Activated T-cell treated with anti-CD3 and anti-CD28 coated beads, Interleukin-2, amount 50 U/mL, for 72 hours (primary cell): ENCODE measurements at places on chromosomes 4 and X. TPM values are rescaled to one million over a fixed set of nuclear protein-coding genes. Genes with fewer than 3 reads are reported as not detected.

DNA sequence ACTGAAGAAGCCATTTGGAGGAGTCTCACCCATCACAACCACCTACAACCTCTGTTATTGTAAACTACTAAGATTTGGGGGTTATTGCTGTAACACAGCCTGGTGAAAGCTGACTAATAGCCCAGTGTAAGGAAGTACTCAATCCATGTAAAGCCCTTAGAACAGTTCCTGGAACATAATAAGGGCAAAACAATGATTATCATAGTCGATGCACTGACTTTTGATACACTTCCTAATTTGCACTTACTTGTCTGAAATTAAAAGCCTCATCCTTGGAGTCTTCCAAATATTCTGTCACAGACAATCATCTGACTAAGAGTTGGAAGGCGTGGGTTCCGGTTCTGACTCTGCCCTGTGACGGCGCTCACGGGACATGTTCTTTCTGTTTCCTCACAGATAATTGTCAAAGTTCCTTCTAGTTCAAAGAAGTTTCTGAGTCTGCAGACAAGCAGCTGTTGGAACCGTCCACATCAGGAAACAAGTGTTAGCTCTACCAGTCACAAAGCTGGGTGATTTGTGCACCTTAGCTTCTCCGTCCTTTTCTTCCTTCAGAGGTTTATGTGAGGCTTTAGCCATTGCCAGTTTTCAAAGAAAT is 33.4 kb upstream of the RASGEF1B start:
- peak overlapping the region; percentile 34 for H3K4me3 ChIP-seq
- DNase-seq = peak; percentile 68
- H3K27me3 ChIP-seq = peaks cover 6% of the 10 kb centered on the region
- peaks cover 57% of the 10 kb centered on the region for H3K4me1 ChIP-seq
- H3K27ac ChIP-seq = no peak overlapping the region

DNA sequence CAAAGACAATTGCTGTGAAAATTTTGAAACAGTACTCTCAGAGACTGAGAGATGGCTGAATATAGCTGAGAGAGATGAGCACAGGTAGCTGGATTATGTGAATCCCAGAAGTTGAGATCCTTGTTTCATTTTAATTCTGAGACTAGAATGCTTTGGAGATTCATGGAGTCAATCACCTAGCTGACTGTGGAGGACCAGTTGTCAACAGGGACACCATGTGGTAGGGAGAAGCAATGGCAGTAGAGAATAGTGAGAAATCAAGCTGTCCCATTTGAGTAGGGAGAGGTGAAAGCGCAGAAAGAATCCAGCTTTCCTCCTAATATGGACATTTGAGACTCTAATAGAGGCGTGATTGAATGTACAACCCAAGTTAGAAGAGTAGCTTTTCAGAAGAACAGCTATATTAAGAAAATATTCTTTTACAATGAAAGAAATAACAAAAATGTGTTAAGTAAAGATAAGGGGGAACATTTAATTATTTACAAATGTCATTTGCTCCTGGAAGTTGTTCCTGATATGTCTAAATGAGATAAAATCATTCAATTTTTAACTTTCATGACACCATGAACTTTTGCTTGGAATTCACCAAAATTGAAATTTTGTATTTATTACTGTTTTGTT is 30.3 kb upstream of the GLRB start:
- no peak overlapping the region for H3K4me3 ChIP-seq
- no peaks in the 10 kb centered on the region for H3K36me3 ChIP-seq
- no peaks in the 10 kb centered on the region for H3K27me3 ChIP-seq
- no peak overlapping the region for H3K27ac ChIP-seq
- DNase-seq = no peak
- H3K4me1 ChIP-seq = no peaks in the 10 kb centered on the region

DNA sequence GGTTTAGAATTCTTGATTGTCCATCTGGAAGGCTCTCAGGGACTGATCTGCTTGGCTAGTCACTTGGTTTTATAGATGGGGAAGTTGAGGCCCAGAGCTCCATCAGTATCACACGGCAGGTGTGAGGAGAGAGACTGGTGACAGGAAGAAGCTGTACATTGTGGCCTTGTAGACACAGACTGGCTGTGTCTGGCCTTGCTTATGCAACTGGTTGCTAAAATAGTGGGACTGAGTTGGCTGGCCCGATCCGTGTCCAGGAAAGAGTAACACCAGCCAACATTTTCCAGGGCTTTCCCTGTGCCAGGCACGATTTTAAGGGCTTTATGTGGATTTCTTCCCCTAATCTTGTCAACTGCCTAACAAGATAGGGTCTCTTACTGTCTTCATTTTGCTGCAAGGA is 2.8 kb downstream of the TBC1D14 start:
- H3K27ac ChIP-seq = peak overlapping the region; percentile 3
- H3K36me3 ChIP-seq = no peaks in the 10 kb centered on the region
- peak overlapping the region; percentile 40 for H3K4me3 ChIP-seq
- no peak for DNase-seq
- peaks cover 5% of the 10 kb centered on the region for H3K27me3 ChIP-seq

DNA sequence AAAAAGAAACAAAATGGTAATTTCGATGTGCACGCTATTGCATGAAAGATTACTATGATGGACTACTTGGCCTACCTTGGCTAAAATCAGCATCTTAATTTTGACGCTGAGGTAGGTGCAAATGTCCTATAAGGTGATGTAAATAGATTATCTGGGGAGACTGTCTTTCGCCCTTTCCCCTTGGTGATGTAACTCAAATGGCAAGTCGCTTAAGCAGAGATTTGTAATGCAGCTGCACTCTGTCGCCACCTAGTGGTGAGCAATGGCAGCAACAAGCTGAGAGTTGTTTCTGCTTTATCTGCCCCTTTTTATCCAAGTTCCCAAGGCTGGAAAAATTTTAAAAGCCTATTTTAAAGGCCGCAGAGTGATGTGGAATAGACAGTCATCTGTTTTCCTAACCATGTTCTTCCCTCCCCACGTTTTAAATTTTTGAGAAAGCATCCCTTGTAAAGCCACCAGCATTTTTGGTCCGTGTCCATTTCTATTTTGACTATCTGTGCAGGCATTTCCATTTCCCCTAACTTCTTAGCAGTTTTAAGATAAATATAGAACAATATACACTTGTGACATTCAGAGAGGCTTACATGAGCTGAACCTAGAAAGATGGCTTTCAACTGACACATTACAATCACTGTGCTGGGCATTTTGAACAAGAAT is 62.4 kb upstream of the PDLIM3 start:
- H3K4me1 ChIP-seq = peaks cover 17% of the 10 kb centered on the region
- H3K27ac ChIP-seq = no peak overlapping the region
- H3K36me3 ChIP-seq = no peaks in the 10 kb centered on the region
- H3K27me3 ChIP-seq = peaks cover 39% of the 10 kb centered on the region

DNA sequence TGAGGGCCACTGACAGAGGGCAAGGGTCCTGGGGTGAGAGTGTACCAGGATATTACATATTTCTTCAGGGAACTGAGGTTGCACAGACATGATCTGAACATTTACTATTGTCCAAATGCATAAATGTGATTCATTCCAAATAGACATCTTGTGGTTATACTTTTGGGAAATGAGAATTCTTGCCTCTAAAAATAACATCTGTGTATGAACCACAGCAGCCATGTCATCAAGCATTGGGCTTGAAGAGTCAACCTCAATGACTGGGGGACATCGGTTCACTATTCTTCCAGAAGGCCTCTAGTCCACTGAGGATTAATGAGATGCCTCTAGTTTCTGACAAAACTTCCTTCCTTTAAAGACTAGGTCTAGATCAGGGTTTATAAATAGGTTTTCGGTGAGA is 193.1 kb upstream of the GPC4 start:
- no peaks in the 10 kb centered on the region for H3K36me3 ChIP-seq
- H3K27ac ChIP-seq = no peak overlapping the region
- no peaks in the 10 kb centered on the region for H3K4me1 ChIP-seq

GRCh38 chrX:47608130-47608810 is 11.4 kb downstream of the SYN1 start:
- no peak overlapping the region for H3K27ac ChIP-seq
- DNase-seq = no peak
- no peaks in the 10 kb centered on the region for H3K36me3 ChIP-seq
- H3K4me3 ChIP-seq = no peak overlapping the region

- peaks cover 45% of the 10 kb centered on the region for H3K27me3 ChIP-seq
- no peak overlapping the region for H3K27ac ChIP-seq
- DNase-seq = no peak
- H3K36me3 ChIP-seq = peaks cover 5% of the 10 kb centered on the region
- no peak overlapping the region for H3K4me3 ChIP-seq
- no peaks in the 10 kb centered on the region for H3K4me1 ChIP-seq
Measured at GRCh38 chrX:56947699-56948098, 47.6 kb downstream of the SPIN3 start.

- H3K4me3 ChIP-seq = no peak overlapping the region
- H3K27me3 ChIP-seq = no peaks in the 10 kb centered on the region
- no peaks in the 10 kb centered on the region for H3K36me3 ChIP-seq
- DNase-seq = no peak
- H3K4me1 ChIP-seq = no peaks in the 10 kb centered on the region
Measured at GRCh38 chr4:164207460-164207859, 546.5 kb upstream of the SMIM31 start.

DNA sequence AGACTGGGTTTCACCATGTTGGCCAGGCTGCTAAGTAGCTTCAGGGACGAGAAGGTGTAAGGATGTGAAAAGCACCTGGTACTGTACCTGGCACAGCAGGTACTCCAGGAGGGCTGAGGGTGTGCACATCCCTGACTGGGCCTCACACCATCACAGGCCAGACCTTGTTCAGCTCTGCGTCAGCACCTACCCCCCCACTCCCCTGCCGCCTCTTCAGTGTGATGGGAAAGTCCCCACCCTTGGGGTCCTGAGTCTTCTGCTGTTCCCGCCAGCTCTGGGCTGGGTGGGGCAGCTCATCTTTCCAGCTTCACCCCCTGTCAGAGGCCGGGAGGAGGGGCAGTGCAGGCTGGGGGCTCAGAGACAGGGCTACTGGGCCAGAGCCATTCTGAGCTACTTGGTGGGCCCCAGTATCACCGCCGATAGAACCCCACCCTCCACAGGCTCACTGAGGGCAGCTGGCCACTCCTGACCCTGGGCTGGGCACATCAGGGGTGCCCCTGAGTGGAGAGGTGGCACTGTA is 6.7 kb upstream of the SH3BP2 start:
- peak; percentile 82 for DNase-seq
- no peaks in the 10 kb centered on the region for H3K27me3 ChIP-seq
- peaks cover 7% of the 10 kb centered on the region for H3K36me3 ChIP-seq
- peak overlapping the region; percentile 93 for H3K27ac ChIP-seq
- H3K4me1 ChIP-seq = peaks cover 57% of the 10 kb centered on the region

DNA sequence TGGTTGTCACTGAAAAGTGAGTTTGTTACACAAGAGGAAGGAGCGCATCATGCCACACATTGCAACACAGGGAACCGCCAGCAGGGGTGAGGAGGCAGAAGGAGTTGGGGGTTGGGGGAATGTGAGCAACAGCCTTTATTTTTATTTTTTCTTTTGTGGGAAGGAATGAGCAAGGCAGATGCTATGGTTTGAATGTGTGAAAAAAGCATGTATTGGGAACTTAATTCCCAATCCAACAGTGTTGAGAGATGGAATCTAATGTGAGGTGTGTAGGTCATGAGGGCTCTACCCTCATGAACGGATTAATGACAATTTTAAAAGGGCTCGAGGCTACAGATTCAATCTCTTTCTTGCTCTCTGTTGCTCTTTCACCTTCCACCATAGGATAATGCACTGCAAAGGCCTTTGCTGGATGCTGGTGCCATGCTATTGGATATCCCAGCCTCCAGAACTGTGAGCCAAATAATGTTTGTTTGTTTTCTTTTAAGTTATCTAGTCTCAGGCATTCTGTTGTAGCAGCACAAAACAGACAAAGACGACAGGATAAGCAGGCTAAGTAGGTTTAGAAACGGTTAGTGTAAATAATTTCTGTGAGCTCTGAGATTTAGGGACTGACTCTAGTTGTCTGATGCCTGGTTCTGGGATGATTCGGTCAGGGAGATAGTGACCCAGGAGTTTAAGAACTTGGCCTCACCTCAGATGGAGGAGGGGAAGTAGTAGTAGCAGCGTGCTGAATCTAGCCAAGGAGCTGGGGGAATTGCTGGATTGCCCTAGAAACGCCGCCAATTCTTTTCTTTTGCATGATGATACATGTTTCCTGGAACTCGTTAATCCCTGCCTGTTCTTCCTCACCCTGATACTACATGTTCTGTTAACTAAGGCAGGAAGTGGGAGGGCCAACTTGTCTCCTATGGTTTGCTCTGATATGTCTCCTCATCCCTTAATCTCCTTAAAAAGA is 156.6 kb upstream of the CTSO start:
- DNase-seq = no peak
- H3K4me3 ChIP-seq = no peak overlapping the region
- H3K4me1 ChIP-seq = no peaks in the 10 kb centered on the region
- no peaks in the 10 kb centered on the region for H3K27me3 ChIP-seq

DNA sequence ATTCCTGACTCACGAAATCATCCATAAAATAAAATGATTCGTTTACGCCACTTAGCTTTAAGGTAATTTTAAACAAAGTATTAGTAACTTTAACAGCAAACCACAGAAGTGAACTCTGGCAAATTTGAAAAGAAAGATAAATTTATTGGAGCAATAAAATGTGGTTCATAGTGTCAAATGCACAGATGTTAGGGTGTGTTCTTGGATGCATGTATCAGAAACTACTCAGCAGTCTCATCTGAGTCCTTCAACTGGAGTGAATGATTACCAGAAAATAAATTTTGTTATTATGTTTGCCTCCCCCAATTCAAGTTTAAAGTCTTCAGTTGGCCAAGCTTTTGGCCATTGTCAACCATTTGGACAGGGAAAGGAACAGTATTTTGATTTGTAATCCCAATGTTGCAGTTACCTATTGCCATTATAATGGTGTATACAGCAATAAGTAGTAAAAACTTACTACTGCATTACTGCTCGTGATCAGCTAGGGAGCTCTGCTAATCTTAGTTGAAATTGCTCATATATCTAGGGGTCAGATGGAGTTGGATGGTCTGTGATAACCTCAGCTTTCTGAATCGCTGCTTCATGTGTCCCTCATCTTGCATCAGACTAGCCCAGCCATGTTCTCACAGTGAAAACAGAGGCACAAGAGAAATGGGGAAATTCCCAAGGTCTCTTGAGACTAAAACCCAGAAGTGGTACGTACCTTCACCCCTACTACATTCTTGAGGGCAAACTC is 254.6 kb upstream of the KCNIP4 start:
- no peak for DNase-seq
- H3K27ac ChIP-seq = no peak overlapping the region
- H3K27me3 ChIP-seq = no peaks in the 10 kb centered on the region
- no peaks in the 10 kb centered on the region for H3K36me3 ChIP-seq
- no peak overlapping the region for H3K4me3 ChIP-seq
- no peaks in the 10 kb centered on the region for H3K4me1 ChIP-seq

- no peak for DNase-seq
- peaks cover 8% of the 10 kb centered on the region for H3K27me3 ChIP-seq
- no peaks in the 10 kb centered on the region for H3K36me3 ChIP-seq
Measured at GRCh38 chrX:31572360-31572759, 500.5 kb upstream of the FTHL17 start.

- H3K27me3 ChIP-seq = no peaks in the 10 kb centered on the region
- H3K36me3 ChIP-seq = no peaks in the 10 kb centered on the region
- DNase-seq = peak; percentile 70
- H3K4me1 ChIP-seq = no peaks in the 10 kb centered on the region
Measured at GRCh38 chr4:3442959-3443749, 1.4 kb downstream of the HGFAC start.

- peaks cover under 1% of the 10 kb centered on the region for H3K27me3 ChIP-seq
- H3K27ac ChIP-seq = no peak overlapping the region
- no peak overlapping the region for H3K4me3 ChIP-seq
- no peaks in the 10 kb centered on the region for H3K36me3 ChIP-seq
Measured at GRCh38 chr4:41070516-41071281, 143.6 kb downstream of the APBB2 start.

Gene PAGE4
- total RNA-seq = not detected

Gene ARMCX2
- total RNA-seq = 10.0 TPM

Gene FRMD7
- total RNA-seq = not detected

Gene PABPC1L2B
- not detected for total RNA-seq

Gene FRG2
- not detected for total RNA-seq

Gene CSAG1
- not detected for total RNA-seq

Gene LDB2
- total RNA-seq = not detected

Gene GALNTL6
- not detected for total RNA-seq

Gene CCNB3
- total RNA-seq = 0.35 TPM

Gene SLC10A4
- total RNA-seq = not detected

Gene ATP1B4
- not detected for total RNA-seq
